Naive thymus-derived CD4-positive, alpha-beta T cell (primary cell): ENCODE measurements at places on chromosomes 11 and 22. TPM values are rescaled to one million over a fixed set of nuclear protein-coding genes. Genes with fewer than 3 reads are reported as not detected.

- no peak overlapping the region for H3K27ac ChIP-seq
- no peaks in the 10 kb centered on the region for H3K4me1 ChIP-seq
- H3K27me3 ChIP-seq, result no peaks in the 10 kb centered on the region
- DNase-seq, result no peak
These were observed 21.1 kb downstream of the NCAPD3 start for GRCh38 chr11:134202661-134203060.

GRCh38 chr11:77619576-77620198 is 17.9 kb downstream of the CLNS1A start:
- no peaks in the 10 kb centered on the region for H3K27me3 ChIP-seq
- no peak overlapping the region for H3K4me3 ChIP-seq
- H3K27ac ChIP-seq, result no peak overlapping the region
- H3K4me1 ChIP-seq, result no peaks in the 10 kb centered on the region
- peaks cover 13% of the 10 kb centered on the region for H3K36me3 ChIP-seq

GRCh38 chr11:122900587-122901202 is 18.1 kb downstream of the JHY start:
- H3K4me1 ChIP-seq, result no peaks in the 10 kb centered on the region
- no peak for DNase-seq
- no peak overlapping the region for H3K27ac ChIP-seq
- H3K4me3 ChIP-seq, result no peak overlapping the region
- H3K36me3 ChIP-seq, result no peaks in the 10 kb centered on the region
- no peaks in the 10 kb centered on the region for H3K27me3 ChIP-seq

- H3K36me3 ChIP-seq, result peaks cover 5% of the 10 kb centered on the region
- no peaks in the 10 kb centered on the region for H3K4me1 ChIP-seq
- no peak overlapping the region for H3K4me3 ChIP-seq
- H3K27me3 ChIP-seq, result no peaks in the 10 kb centered on the region
- H3K27ac ChIP-seq, result no peak overlapping the region
These were observed 13.2 kb downstream of the TKFC start for GRCh38 chr11:61345954-61346843.

GRCh38 chr11:123235656-123236261 is 40.7 kb upstream of the CLMP start:
- H3K27ac ChIP-seq, result no peak overlapping the region
- no peaks in the 10 kb centered on the region for H3K27me3 ChIP-seq
- H3K36me3 ChIP-seq, result no peaks in the 10 kb centered on the region
- no peak for DNase-seq
- peaks cover 17% of the 10 kb centered on the region for H3K4me1 ChIP-seq

Gene DUSP8
- 79.3 TPM for total RNA-seq

Gene GAL3ST1
- not detected for total RNA-seq

Gene HIC2
- total RNA-seq, result 12.2 TPM

Gene DAGLA
- total RNA-seq, result 0.15 and 0.20 TPM in 2 replicates

DNA sequence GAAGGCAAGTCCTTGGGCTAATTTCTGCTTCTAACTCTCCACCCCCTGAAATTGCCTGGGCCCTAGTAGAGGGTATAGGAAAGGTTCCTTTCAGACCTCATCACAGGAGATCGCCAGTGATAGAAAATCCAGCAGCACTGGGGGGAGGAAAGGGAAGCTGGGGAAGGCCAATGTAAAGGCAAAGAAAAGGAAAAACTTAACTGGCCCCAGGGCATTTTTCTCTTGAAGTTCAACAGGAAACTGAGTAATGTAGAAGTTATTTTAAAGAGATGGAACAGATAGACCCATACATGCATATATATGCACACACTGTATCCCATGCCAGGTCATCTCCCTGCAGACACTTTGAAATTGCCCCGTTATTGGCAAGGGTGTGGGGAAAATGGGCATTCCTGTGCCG is 134.0 kb downstream of the TRIM44 start:
- no peak for DNase-seq
- H3K27ac ChIP-seq, result no peak overlapping the region
- no peak overlapping the region for H3K4me3 ChIP-seq
- H3K36me3 ChIP-seq, result no peaks in the 10 kb centered on the region
- no peaks in the 10 kb centered on the region for H3K27me3 ChIP-seq

DNA sequence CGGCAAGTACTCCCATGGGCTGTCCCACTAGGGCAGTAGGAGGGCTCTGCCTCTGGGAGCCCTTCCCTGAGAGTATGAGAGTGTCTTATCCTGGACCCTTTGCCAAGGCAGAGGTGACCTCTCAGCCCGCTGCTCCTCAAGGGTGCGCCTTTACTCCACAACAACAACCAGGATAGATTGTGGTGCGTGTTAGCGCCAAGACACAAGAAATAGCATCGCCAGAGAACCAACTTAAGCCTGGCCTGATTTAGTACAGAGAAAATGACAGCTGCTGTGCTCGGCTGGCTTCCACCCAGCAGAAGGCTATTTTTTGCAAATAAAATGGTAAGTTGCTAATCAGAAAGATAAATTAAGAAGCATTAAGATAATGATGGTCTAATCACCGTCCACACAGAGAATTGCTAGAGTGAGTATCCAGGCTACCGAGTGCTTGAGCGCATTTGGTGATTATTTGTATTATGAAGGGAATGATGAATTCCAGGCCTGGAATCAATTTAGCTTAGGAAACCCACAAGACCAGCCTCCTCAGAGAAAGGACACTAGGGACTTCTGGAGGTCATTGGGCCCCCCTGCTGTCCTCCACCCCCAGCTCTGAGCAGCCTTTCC is 119.8 kb downstream of the PKNOX2 start:
- H3K27me3 ChIP-seq, result no peaks in the 10 kb centered on the region
- no peak for DNase-seq
- H3K4me3 ChIP-seq, result no peak overlapping the region

DNA sequence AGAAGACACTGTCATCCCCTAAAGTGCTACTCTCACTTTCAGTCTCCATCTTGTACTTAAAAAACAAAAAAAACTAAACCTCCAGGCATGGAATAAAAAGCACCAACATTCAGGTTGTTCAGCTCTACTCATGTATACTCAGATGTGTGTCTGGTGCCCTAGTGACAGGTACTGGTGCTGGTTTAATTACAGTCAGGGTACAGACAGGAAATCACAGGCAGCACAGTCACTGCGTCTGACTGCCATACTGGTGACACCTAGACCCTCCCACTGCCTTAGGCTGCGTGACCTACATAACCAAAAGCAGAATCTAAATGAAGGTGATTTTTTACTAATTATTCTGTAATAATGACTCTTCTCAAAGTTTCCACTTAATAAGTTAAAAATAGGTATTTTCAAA is at the start of gene ARHGAP32:
Gene ARHGAP32, minus strand, starts transcription at position 176 of the 400 bp plus-strand sequence. Its CDS starts 127 bp downstream, at position 49.
- H3K27me3 ChIP-seq, result no peaks in the 10 kb centered on the region
- H3K36me3 ChIP-seq, result no peaks in the 10 kb centered on the region
- H3K4me1 ChIP-seq, result no peaks in the 10 kb centered on the region

DNA sequence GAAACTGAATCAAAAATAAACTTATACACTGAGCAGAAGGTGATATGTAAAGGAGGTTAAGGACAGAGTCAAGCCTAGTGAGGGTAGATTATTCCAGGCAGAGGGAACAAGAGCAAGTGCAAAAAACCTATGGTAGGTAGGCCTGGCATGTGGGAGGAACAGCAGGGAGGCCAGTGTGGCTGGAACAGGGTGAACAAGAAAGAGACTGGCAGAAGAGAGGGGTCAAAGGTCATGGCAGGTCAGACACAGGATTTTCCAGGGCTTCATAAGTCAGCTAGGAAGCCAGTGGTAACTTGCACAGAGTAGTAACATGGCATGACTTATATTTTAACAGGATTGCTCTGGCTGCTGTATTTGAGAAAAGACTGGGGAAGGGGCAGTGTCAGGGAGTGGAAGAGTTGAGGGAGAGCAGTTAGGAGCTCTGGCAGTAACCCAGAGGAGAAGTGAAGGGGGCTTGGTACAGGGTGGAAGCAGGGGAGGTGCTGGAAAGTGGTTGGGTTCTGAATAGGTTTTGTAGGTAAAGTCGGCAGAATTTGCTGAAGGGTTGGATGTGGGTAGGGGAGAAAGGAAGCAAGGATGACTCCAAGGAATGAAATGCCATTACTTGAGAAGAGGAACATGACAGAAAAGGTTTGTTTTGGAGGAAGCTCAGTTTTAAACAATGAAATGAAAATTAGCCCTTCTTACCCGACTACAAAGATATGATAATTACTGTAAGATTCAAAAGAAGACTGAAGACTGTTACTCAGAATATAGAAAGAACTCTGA is 86.2 kb downstream of the ZNRF3 start:
- no peaks in the 10 kb centered on the region for H3K36me3 ChIP-seq
- H3K4me1 ChIP-seq, result no peaks in the 10 kb centered on the region
- DNase-seq, result no peak
- no peak overlapping the region for H3K27ac ChIP-seq
- H3K27me3 ChIP-seq, result no peaks in the 10 kb centered on the region

DNA sequence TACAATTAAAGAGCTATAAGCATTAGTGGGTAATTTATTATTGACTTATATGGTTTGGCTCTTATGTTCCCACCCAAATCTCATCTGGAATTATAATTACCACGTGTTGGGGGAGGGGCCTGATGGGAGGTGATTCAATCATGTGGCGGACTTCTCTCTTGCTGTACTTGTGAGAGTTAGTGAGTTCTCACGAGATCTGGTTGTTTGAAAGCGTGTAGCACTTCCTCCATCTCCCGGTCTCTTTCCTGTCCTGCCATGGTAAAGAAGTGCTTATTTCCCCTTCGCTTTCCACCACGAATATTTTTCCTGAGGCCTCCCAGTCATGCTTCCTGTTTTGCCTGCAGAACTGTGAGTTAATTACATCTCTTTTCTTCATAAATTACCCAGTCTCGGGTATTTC is 28.1 kb upstream of the CHORDC1 start:
- H3K4me1 ChIP-seq, result no peaks in the 10 kb centered on the region
- H3K4me3 ChIP-seq, result no peak overlapping the region
- H3K27ac ChIP-seq, result no peak overlapping the region
- no peaks in the 10 kb centered on the region for H3K36me3 ChIP-seq
- no peaks in the 10 kb centered on the region for H3K27me3 ChIP-seq

Gene CCDC87
- total RNA-seq, result 0.17 and 0.18 TPM in 2 replicates

Gene CHRDL2
- total RNA-seq, result not detected

- no peak overlapping the region for H3K4me3 ChIP-seq
- H3K27me3 ChIP-seq, result no peaks in the 10 kb centered on the region
- no peak for DNase-seq
- no peak overlapping the region for H3K27ac ChIP-seq
These were observed 155.7 kb downstream of the ATG16L2 start for GRCh38 chr11:72969894-72970335.

- DNase-seq, result no peak
- H3K4me1 ChIP-seq, result no peaks in the 10 kb centered on the region
- H3K27ac ChIP-seq, result no peak overlapping the region
- no peaks in the 10 kb centered on the region for H3K36me3 ChIP-seq
- no peaks in the 10 kb centered on the region for H3K27me3 ChIP-seq
These were observed 15.4 kb upstream of the ANGPTL5 start for GRCh38 chr11:101931692-101932091.

GRCh38 chr11:92837595-92837994 is 131.9 kb upstream of the MTNR1B start:
- H3K4me1 ChIP-seq, result no peaks in the 10 kb centered on the region
- no peak overlapping the region for H3K27ac ChIP-seq
- H3K36me3 ChIP-seq, result no peaks in the 10 kb centered on the region
- DNase-seq, result no peak

GRCh38 chr11:18392434-18393321 is 1.7 kb upstream of the LDHA start:
- peaks cover 14% of the 10 kb centered on the region for H3K4me1 ChIP-seq
- H3K27me3 ChIP-seq, result no peaks in the 10 kb centered on the region
- H3K27ac ChIP-seq, result no peak overlapping the region
- no peak overlapping the region for H3K4me3 ChIP-seq

DNA sequence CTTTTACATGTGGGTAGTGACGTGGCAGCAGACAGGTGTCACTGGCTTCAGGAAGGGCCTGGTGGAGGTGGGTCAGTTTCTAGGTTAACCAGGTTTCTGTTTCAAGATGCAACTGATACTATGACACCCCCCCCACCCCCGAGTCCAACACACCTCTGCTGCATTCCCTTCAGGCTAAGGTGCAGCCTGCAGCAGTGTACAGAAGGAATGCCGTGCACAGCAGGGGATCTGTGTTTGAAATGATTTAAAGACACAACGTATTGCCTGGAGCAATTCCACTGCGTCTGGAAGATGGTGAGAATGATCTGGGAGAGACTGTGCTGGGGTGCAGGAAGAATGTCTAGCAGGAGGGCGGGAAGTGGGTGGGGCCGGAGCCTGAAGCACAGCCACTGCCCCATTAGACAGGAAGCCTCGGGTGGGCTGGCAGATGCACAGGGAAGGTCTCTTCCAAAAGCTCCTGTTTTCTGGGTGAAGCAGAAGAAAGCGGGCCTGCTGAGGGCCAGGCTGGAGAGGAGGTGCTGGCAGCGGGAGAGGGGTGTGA is 11.9 kb upstream of the TESMIN start:
- no peak overlapping the region for H3K4me3 ChIP-seq
- peaks cover 66% of the 10 kb centered on the region for H3K36me3 ChIP-seq
- no peaks in the 10 kb centered on the region for H3K27me3 ChIP-seq
- no peaks in the 10 kb centered on the region for H3K4me1 ChIP-seq
- no peak overlapping the region for H3K27ac ChIP-seq

DNA sequence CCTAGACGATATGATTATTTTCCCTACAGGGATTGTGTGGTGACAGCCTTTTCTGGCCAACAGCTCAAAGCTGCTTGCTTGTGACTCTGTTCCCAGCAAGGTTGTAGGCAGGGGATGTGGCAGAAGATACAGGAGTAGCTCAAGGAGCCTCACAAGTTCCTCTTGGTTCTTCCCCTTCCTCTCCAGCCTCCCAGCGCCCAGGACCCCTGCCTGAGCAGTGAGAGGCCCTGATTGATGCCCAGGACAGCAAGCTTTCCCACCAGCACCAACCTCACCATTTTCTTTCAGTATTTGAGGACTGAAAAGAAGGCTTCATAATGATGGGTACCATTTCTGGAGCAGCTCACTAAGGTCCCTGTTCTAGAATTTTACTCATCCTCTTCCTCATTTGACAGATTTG is 248.0 kb downstream of the TENM4 start:
- H3K27me3 ChIP-seq, result no peaks in the 10 kb centered on the region
- H3K27ac ChIP-seq, result no peak overlapping the region
- no peaks in the 10 kb centered on the region for H3K36me3 ChIP-seq
- no peak for DNase-seq
- H3K4me3 ChIP-seq, result no peak overlapping the region
- no peaks in the 10 kb centered on the region for H3K4me1 ChIP-seq

DNA sequence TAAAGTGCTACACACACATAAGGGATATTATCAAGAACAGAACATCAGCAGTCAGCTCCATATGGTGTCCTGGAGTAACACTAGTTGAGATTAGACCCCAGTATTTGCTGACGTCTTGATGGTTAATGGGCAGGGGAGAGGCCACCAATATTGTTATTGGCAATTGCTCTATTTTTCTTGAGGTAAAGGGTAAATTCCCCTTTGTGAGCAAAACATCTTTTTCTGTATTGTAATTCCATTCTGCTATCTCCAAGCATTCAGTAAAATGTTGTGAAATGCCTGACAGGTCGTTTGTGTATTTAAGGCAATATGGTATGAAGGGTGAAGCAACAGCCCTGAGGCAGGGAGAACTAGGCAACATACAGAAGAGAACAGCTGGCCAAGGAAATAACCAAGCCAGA is 21.9 kb downstream of the PC start:
- H3K36me3 ChIP-seq, result no peaks in the 10 kb centered on the region
- DNase-seq, result no peak
- no peak overlapping the region for H3K4me3 ChIP-seq
- H3K27ac ChIP-seq, result no peak overlapping the region
- no peaks in the 10 kb centered on the region for H3K4me1 ChIP-seq
- no peaks in the 10 kb centered on the region for H3K27me3 ChIP-seq

Gene TST
- total RNA-seq, result 3.0 TPM

Gene OR9Q2
- total RNA-seq, result not detected
